Forelimb muscle (tissue), 1 donor: ENCODE measurements at places on chromosomes 1 and 21. TPM values are rescaled to one million over a fixed set of nuclear protein-coding genes. Genes with fewer than 3 reads are reported as not detected.

SVBP gene
- polyA plus RNA-seq: 43.2 TPM

MINDY1 gene
- 17.7 TPM for polyA plus RNA-seq

LDLRAD1 gene
- polyA plus RNA-seq: not detected

KRTAP19-3 gene
- not detected for polyA plus RNA-seq

VTCN1 gene
- 0.13 TPM for polyA plus RNA-seq

OLFML2B gene
- 83.5 TPM for polyA plus RNA-seq

BSND gene
- 0.04 TPM for polyA plus RNA-seq

OR2M7 gene
- polyA plus RNA-seq: not detected

FLG2 gene
- polyA plus RNA-seq: 0.06 TPM

CELA3B gene
- polyA plus RNA-seq: not detected

PLA2G2D gene
- 0.05 TPM for polyA plus RNA-seq

CD5L gene
- 0.06 TPM for polyA plus RNA-seq

FCMR gene
- 1.2 TPM for polyA plus RNA-seq
